ENCODE measurements at places on chromosomes 12 and 14. TPM values are rescaled to one million over a fixed set of nuclear protein-coding genes. Genes with fewer than 3 reads are reported as not detected.

Gene ADCY4
- polyA plus RNA-seq: not detected

Gene CD163L1
- polyA plus RNA-seq: 0.50 TPM

Gene SLIRP
- 220 TPM for polyA plus RNA-seq

DNA sequence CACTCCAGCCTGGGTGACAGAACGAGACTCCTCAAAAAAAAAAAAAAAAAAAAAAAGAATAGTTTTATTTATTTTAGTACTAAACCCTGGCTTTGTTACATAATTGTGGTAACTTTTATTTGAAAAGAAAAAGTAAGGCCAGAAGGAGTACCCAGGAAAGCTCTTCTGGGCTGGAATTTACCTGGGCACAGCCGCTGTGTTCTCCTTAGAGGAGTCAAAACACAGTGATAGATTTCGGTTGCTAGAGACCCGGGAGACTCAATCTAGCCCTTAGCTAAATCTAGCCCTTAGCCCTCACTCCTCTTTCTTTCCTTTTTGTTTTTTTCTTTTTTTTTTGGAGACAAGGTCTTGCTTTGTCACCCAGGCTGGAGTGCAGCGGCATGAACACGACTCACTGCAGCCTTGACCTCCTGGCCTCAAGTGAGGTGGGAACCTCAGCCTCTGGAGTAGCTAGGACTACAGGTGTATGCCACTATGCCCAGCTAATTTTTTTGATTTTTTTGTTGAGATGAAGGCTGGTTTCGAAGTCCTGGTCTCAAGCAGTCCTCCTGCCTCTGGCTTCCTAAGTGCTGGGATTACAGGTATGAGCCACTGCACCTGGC, 49.7 kb downstream of the SYNE2 start:
- H3K36me3 ChIP-seq: no peaks in the 10 kb centered on the region
- H3K27ac ChIP-seq: no peak overlapping the region
- peaks cover 4% of the 10 kb centered on the region for H3K4me1 ChIP-seq
- no peak for DNase-seq
- H3K4me3 ChIP-seq: no peak overlapping the region

GRCh38 chr14:49286257-49286983, 299.8 kb downstream of the RPS29 start:
- no peak for DNase-seq
- H3K4me3 ChIP-seq: no peak overlapping the region
- H3K36me3 ChIP-seq: no peaks in the 10 kb centered on the region
- H3K27ac ChIP-seq: no peak overlapping the region

DNA sequence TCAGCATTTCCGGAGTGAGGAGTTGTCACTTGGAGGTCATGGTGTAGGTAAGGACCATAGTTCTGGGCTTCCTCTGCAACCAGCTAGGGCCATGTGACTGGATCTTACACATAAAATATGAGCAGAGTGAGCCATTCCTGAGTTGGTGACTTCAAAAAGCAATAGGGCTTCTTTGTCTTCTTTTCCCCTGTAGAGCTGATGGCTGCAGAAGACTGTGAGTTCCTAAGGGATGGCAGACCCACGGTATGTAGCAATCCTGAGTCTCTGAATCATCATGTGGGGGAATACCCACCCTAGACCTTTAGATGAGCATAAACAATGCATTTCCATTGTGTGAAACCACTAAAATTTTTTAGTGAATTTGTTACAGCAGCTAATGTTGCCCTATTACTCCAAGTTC, 151.1 kb upstream of the TBX3 start:
- H3K27ac ChIP-seq: peak overlapping the region; percentile 74
- no peak overlapping the region for H3K4me3 ChIP-seq
- H3K27me3 ChIP-seq: no peaks in the 10 kb centered on the region
- peak; percentile 85 for DNase-seq

- no peak overlapping the region for H3K27ac ChIP-seq
- H3K4me1 ChIP-seq: no peaks in the 10 kb centered on the region
- no peak overlapping the region for H3K4me3 ChIP-seq
These were observed 22.2 kb upstream of the MEG3 start for GRCh38 chr14:100803676-100804075.

DNA sequence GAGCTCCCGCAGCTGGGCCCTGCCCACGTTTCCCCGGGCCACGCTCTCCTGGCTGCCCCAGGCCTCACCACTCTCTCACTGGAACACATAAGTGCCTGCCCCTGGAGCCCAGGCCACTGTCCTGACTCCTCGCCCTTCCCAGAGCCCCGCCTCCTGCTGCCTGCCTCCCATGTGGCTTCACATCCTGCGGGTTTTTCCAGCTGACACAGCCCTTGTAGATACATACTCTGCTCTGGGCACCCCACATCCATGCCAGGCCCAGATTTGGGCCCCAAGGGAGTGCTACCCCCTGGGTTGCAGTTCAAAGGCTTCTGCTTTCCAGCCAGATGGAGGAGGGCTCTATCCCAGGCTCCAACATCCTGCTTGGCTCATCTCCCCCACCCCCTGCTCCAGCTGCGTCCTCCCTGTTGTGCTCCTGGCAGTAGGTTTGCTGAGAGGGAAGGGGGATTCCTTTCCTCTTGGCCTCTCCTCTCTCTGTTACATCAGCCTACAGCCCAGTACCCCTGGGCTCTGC, 60.1 kb downstream of the TSPAN9 start:
- H3K27ac ChIP-seq: no peak overlapping the region
- H3K4me1 ChIP-seq: peaks cover 19% of the 10 kb centered on the region
- no peaks in the 10 kb centered on the region for H3K36me3 ChIP-seq
- no peaks in the 10 kb centered on the region for H3K27me3 ChIP-seq
- peak; percentile 51 for DNase-seq
- no peak overlapping the region for H3K4me3 ChIP-seq

DNA sequence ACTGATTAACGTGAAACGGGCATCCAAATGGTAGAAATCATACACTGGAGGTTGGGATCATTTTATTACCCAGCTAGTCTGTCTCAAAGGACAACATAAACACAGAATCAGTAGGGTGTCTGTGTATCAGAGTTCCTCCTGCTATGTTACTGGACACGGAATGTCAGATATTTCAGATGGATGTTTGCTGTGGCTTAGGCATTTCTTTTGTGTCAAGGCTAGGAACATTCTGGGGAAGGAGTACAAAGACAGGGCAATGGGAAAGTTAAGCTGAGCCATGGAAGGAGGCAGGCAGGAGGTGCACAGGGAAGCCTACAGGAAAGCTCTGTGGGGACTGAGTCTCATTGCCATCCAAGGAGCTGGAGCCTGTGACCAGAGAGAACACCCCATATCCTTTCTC, 254.6 kb downstream of the C12orf75 start:
- H3K36me3 ChIP-seq: no peaks in the 10 kb centered on the region
- H3K27me3 ChIP-seq: peaks cover 8% of the 10 kb centered on the region
- no peaks in the 10 kb centered on the region for H3K4me1 ChIP-seq
- no peak overlapping the region for H3K27ac ChIP-seq
- no peak overlapping the region for H3K4me3 ChIP-seq

- no peak overlapping the region for H3K4me3 ChIP-seq
- H3K4me1 ChIP-seq: no peaks in the 10 kb centered on the region
- DNase-seq: peak; percentile 54
- H3K36me3 ChIP-seq: no peaks in the 10 kb centered on the region
- H3K27ac ChIP-seq: no peak overlapping the region
These were observed 23.3 kb upstream of the HMGA2 start for GRCh38 chr12:65800937-65801336.

All from IMR-90 (cell line).